ENCODE measurements at places on chromosomes 13 and 19.

GRCh38 chr19:13417054-13417453 lies 89.2 kb downstream of the CACNA1A start:
- no peak for DNase-seq

- no peak for DNase-seq
Observed at GRCh38 chr19:10555610-10555973, 10.2 kb downstream of the KRI1 start.

DNA sequence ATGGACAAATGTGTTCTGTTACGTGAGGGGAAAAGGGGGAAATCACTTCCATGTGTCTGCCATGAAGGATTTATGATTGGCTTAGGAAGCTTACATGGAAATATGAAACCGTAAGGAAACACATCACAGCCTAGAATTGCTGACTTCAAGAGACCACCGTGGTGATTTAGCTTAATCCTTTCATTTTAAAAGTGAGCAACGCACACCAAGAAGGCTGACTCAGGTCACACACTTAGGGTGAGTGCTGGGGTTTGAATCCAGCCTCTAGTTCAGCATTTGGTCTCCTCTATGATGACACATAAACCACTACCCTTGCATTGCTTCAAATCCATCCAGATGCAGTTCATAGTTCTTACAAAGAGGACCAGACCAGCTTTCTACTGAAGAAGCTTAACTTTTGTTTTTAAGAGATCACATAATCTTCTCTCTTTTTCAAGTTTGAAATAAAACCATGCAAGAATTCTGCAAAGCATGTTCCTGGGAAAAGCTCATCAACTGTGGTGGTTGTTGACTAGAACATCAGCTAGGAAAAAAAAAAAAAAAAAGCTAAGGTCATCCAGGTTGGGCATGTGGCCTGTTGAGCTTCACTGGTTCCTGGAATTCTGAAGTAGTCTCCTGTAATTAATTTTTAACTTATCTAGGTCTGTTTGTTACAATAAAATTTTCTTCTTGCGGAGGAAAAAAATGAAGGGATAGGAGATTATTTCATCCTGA lies 60.2 kb upstream of the KL start:
- no peak for DNase-seq

DNA sequence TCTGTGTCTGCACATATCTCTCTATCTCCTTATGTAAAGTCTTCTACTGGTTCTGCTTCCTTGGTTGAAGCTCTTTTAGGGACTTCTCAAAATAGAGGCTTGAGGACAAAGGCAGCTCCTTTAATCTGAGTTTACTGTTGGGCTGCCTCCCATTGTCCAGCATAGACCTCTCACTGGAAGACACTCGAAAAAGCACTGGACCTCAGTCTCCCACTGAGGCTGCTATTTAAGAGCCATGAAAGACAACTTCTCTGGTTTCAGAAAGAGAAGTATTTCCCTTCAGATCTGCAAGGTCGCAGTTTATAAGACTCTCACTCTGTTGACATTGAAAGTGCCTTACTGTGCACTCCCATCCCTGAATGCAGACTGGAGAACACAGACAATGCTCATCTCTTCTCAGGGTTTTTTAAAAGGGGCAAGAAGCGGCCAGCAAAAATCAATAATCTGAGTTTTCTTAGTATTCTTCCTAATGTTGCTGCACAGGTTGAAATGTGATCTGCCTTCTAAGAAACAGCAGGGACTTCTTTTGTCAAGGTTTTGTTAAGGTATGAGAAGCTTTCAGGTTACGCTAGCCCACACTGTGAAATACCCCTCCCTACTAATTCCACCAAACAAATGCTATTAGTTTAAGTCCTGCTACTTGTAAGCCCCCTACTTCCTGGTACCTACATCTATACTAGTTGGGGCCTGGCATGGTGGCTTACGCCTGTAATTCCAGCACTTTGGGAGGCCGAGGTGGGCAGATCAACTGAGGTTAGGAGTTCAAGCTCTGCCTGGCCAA lies 450.0 kb upstream of the SLC10A2 start:
- no peak for DNase-seq

All from keratinocyte (primary cell).